Activated CD4-positive, alpha-beta memory T cell treated with anti-CD3 and anti-CD28 coated beads, Interleukin-2, amount 10 ng/mL, durations not matched to agents 7 days and 5 days (primary cell): ENCODE measurements at places on chromosomes 1 and 21.

- no peak for DNase-seq
Observed at GRCh38 chr1:224069138-224069537, 44.8 kb upstream of the FBXO28 start.

GRCh38 chr1:228940526-228940925 lies 205.2 kb downstream of the RHOU start:
- no peak for DNase-seq

DNA sequence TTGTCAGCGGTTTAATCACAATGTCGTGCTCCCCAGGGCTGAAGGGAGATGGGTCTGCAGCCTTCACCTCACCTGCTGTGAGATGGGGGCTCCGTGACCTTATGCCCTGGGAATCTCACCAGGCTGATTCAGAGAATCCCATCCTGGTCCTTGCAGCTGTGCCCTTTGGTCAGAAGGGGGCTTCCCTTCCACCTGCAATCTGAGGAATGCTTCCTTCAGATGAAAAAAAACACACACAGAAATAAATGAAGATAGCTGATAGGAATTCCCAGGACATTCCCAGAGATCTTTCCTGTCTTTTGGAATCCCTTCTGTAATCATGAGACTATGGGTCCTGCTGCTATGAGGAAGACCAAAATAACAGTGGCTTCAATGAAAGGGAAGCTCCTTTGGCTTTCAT lies 127.0 kb upstream of the VAMP3 start:
- no peak for DNase-seq

- no peak for DNase-seq
Observed at GRCh38 chr1:181075766-181076350, 12.6 kb upstream of the IER5 start.

GRCh38 chr1:73859227-73859626 lies 338.7 kb downstream of the LRRIQ3 start:
- DNase-seq, result no peak

- DNase-seq, result no peak
Observed at GRCh38 chr1:33684396-33685179, 179.3 kb upstream of the HMGB4 start.

GRCh38 chr1:228093050-228093906 lies 9.8 kb downstream of the C1orf35 start:
- no peak for DNase-seq

DNA sequence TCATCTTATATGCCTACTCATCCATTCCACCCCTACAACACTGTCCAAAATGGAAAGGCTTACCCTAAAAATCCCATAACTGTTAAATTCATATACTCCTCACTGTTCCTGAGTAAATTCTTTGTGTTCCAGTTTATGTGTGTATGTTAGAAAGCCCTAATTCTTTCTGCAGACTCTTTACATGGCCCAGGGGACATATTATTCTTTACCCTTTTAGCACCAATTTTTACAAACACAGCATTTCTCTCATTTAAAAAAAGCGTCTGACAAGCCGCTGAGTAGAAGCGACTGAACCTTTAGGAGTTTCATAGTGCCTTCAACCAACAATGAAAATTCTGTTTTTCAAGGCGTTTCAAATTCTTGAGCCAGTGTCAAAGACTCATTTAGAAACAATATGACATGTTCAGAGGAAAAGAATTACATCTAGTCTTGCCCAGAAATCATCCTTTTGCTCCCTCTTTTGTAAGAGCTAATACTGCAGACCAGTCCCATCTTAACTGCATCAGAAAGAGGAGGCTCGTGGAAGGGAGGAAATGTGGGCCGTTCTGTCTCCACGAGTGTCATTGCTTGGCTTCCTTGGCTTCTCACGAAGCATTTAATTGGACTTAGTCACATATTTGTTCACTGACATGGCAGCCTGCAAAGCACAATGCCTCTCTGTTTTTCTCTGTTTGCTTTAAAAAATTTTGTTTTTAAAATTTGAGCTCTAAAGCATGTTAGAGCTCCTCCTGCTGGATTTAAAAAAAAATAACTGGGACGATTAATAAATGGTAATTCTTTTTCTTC lies 21.3 kb upstream of the C1orf105 start:
- DNase-seq, result no peak

- no peak for DNase-seq
Observed at GRCh38 chr1:221987860-221988520, 246.1 kb upstream of the DUSP10 start.

GRCh38 chr1:99727575-99728185 lies 38.8 kb downstream of the FRRS1 start:
- no peak for DNase-seq
